Hematopoietic multipotent progenitor cell treated with erythropoietin and hydrocortisone succinate and interleukin-3 and kit ligand, for 17 days (in vitro differentiated cells): ENCODE measurements at places on chromosomes 3 and 15.

DNA sequence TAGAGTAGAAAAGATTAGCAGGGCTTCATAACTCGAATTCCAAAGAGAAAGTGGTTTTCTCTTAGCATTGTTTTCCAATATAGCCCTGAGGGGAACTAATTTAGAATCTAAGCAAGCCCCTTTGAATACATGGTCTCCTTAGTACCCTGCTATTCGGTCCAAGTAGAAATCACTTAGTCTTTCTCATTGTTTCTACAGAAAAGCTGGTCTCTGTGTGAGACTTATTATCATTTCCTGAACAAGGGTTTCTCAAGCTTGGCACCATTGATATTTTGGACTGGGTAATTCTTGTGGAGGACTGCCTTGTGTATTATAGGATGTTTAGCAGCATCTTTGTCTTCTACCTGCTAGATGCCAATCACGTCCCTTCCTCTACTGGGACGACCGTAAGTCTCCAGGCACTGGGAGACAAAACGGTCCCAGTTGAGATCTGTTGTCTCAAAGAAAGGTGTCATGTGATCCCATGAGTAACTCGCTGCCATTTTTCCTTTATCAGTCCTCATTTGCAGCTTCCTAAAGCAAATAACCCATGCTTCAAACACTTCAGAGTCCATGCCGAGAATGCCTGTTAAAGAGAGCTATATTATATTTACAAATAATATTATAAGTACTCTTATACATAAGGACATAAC lies 230.7 kb upstream of the SLCO3A1 start:
- no peak for DNase-seq

DNA sequence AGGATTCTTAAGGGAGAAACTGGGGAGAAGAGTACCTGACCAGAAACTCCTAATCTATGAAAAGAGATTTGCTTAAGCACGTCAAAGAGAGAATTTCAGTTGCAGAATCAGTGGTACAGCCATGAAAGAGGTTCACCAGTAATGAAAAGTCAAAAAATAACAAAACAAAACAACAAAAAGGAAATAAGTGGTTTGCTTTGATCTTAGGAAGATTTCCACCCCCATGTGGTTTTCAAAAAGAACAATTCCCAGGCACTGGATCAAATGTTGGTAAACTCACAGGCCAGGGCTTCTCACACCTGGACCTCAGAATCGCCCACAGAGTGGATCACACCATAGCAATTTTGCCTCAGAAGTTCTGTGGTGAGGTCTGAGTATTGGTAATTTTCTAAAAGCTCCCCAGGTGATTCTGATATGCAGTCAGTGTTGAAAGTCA lies 67.5 kb downstream of the TMEM39A start:
- no peak for DNase-seq

- DNase-seq = no peak
Measured at GRCh38 chr15:83219026-83219425, 11.4 kb upstream of the HDGFL3 start.

DNA sequence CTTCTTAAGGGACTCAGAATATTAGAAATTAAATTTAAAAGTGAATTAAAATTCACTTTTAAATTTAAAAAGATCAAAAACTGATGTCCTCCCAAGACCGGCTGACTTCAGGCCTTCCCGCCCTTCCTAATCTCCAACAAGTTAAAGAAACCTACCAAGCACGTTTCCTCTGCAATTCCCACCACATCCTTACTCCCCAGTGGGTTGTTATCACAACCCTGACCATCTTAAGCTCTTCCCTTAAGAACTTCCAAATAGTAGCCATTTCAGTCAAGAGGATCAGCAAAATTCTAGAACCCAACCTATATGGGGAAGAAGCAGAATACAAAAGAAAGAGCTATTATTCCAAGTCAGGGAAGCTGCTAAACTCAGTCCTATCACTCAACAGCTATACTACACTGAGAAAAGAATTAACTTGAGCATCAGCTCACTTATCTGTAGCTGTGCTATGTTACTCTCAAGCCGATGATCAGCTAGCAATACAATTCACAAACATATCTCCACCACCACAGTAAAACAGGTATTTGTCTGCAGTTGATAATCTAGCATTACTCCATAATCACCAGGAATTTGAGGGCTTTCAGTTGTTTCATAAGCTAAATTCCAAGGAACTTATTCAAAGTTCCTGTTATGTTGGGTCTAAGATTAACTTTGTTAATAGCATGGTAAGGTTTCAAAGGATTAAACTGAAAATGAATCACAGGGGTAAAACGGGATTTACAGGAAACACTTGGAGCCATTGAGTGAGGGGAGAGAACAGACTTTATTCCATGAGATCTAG lies 14.3 kb downstream of the ABCC5 start:
- DNase-seq = no peak

- DNase-seq = no peak
Measured at GRCh38 chr3:42122261-42123011, 31.3 kb downstream of the TRAK1 start.
